Effector CD8-positive, alpha-beta T cell (primary cell): ENCODE measurements at places on chromosomes 13 and 19.

DNA sequence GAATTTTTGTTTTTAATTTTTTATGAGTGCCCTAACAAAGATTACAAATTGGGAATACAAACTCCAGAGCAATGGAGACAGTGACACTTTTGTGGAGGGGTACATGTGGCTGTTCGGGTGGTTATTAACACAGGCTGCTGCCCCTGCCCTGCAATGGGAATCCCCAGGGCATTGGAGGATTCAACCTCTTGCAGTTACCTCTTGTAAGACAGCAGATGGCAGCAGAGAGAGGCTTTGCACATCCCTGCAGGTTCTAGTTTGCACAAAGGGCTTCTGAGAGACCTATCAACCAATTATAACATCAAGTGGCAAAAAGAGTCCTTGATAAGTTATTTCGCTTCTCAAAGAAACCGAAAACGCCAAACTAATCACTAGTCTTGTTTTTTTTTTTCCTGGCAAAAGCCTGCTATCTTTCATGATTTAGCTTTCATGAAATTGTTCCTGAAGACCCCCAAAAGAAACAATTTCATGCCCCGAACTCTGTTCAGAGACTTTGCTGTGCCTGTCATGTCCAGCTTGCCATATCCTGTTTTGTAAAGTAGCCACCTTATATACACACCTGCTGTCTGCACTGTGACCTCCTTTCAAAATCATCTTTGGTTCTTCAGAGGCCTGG lies 10.4 kb downstream of the GJB2 start:
- DNase-seq = peak; percentile 12

GRCh38 chr13:22062478-22063205 lies 391.8 kb downstream of the FGF9 start:
- no peak for DNase-seq

GRCh38 chr19:7894612-7895309 lies 6.5 kb downstream of the LRRC8E start:
- DNase-seq = no peak

- DNase-seq = no peak
These were observed 22.0 kb upstream of the GJB6 start for GRCh38 chr13:20254076-20254475.

- DNase-seq = peak; percentile 15
These were observed 24.2 kb downstream of the C19orf12 start for GRCh38 chr19:29690842-29691241.

GRCh38 chr19:19775891-19776205 lies 42.9 kb upstream of the ZNF14 start:
- no peak for DNase-seq

DNA sequence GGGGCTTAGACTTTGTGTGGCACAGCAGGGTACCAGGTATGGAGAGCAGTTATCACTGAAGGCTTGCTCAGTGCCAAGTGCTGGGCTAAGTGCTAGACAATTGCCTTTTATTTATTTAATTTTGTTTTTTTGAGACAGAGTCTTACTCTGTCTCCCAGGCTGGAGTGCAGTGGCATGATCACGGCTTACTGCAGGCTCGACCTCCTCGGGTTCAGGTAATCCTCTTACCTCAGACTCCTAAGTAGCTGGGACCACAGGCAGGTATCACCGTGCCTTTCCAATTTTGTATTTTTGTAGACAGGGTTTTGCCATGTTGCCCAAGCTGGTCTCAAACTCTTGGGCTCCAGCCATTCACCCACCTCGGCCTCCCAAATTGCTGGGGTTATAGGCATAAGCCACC lies 256.9 kb downstream of the ZNF536 start:
- no peak for DNase-seq

DNA sequence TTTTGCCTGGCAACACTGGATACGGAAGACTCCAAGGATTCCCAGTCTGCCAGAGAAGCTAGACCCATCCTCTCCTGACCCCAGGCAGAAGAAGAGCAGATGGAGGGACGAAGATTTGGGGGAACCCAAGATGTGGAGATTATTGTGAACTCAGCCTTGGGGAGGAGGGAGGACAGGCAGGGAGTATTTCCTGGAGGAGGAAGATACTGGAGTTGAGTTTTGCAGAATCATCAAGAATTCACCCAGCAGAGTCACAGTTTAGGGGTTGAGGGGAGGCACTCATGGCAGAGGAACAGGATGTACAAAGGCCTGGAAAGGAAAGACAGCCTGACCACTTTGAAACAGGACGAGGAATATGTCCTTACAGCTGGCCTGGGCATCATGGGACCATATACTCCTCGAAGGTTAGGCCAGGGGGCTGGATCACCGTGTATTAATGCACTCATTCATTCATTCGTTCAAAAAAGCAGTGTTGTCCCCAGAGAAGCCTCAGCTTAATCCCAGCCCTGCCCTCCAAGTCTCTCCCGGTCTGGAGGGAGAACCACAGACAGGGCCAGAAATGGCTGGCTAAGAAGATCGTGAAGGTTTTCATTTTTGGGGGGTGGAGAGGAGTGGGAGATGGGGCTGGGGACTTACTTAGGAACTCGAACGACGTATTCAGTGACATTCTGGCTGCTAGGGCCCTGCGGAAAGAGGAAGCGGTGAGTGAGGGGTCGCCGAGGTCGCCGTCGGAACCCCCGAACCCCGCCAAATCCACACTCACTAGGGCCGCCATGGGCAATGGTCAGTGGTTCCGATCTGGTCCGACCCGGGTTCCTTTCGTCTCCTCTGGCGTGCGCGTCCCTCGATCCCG lies 517 bp downstream of the GTF2F1 start:
- DNase-seq = no peak

DNA sequence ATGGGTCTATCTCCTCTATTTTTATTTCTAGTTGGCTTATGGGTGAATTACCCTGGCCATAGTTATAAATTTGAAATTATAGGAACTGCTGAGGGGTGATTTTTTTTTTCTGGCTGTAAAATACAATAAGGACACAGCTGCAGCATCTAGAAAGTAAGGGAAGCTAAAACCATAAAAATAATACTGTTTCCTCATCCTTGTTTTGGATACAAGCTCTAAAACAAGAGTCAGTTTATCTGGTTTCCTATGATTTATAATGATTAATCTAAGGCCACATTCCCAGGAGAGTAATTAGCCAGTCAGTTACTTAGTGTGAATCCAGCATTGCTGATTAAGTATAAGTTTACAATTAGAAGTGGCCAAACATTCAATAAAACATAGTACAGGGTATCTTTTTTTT lies 219.1 kb upstream of the NBEA start:
- no peak for DNase-seq

- no peak for DNase-seq
These were observed 21.3 kb downstream of the TGFB1 start for GRCh38 chr19:41332468-41332867.

GRCh38 chr13:106161146-106161545 lies 374.3 kb downstream of the EFNB2 start:
- no peak for DNase-seq

- no peak for DNase-seq
These were observed 94.2 kb downstream of the ZDHHC20 start for GRCh38 chr13:21364916-21365315.

GRCh38 chr13:65631078-65631477 lies 1599.1 kb downstream of the PCDH9 start:
- DNase-seq = no peak

- DNase-seq = no peak
These were observed 844 bp downstream of the ARRDC2 start for GRCh38 chr19:18008814-18009213.

DNA sequence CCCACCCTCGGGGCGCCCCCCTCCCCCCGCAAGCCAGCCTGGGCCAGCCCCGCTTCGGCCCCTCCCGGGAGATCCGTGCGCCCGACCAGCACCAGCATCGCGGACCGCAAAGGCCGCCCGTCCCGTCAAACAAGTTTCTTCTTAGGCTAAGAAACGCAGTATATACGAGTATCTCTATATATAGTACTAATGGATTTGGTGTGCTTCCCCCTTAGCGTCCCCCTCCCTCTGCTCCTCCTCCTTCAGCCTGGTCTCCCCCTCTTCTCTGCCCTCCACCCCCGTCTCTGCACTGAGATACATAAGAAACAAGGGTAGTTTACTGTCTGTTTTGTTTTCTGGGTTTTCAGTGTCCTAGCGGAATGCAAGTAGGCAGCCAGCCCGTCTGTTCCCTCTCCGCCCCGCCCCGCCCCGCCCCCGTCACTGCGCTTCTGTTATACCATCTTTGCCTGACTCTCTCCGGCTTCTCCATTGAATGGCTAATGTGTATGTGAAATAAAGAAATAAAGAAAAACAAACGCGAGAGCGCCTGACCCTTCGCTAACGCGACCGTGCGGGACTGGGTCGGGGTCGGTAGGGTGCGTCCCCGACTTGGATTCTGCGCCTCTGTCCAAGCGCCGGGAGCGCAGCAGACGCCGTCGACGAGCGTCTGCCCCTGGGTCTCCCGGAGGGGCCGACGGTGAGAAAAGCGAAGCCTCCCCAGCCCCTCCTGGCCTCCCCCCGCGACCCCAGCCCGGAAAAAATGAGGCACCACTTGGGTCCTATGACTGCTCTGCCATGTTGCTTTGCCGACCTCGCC lies 4.2 kb downstream of the LYL1 start:
- DNase-seq = no peak
